Muscle of back (tissue), 13 donors: ENCODE measurements at places on chromosomes 12 and 14. TPM values are rescaled to one million over a fixed set of nuclear protein-coding genes. Genes with fewer than 3 reads are reported as not detected.

SYCP3 gene
- 0.20 TPM for polyA plus RNA-seq

GZMB gene
- polyA plus RNA-seq, result not detected

VWF gene
- 45.0 TPM for polyA plus RNA-seq

INHBC gene
- polyA plus RNA-seq, result 0.12 TPM

EGLN3 gene
- 38.1 TPM for polyA plus RNA-seq

RIN3 gene
- polyA plus RNA-seq, result 10.9 TPM

R3HDM2 gene
- 36.0 TPM for polyA plus RNA-seq

PIWIL1 gene
- polyA plus RNA-seq, result 0.16 TPM

RNU4-1 gene
- not detected for polyA plus RNA-seq

IFT81 gene
- polyA plus RNA-seq, result 20.0 TPM

CFAP54 gene
- polyA plus RNA-seq, result 0.53 TPM

CPM gene
- 3.0 TPM for polyA plus RNA-seq

SOAT2 gene
- 0.35 TPM for polyA plus RNA-seq

FIGNL2 gene
- 1.3 TPM for polyA plus RNA-seq

KRT5 gene
- not detected for polyA plus RNA-seq

OLR1 gene
- 1.0 TPM for polyA plus RNA-seq

VRTN gene
- polyA plus RNA-seq, result not detected

PTPRO gene
- polyA plus RNA-seq, result 2.1 TPM

NDUFA12 gene
- 94.7 TPM for polyA plus RNA-seq

ACSS3 gene
- 6.5 TPM for polyA plus RNA-seq

RNASE7 gene
- polyA plus RNA-seq, result 0.14 TPM

ASPG gene
- polyA plus RNA-seq, result 1.4 TPM

RPL41 gene
- polyA plus RNA-seq, result 5,535 TPM

KRT73 gene
- polyA plus RNA-seq, result not detected

OR6S1 gene
- polyA plus RNA-seq, result not detected

ABHD12B gene
- 0.39 TPM for polyA plus RNA-seq

OASL gene
- polyA plus RNA-seq, result 0.12 TPM

FLVCR2 gene
- 12.9 TPM for polyA plus RNA-seq

SCAF11 gene
- 52.8 TPM for polyA plus RNA-seq

TSPAN19 gene
- not detected for polyA plus RNA-seq

SERPINA9 gene
- not detected for polyA plus RNA-seq

TMEM121 gene
- polyA plus RNA-seq, result 3.7 TPM

PAN2 gene
- 55.5 TPM for polyA plus RNA-seq

ETFRF1 gene
- 33.7 TPM for polyA plus RNA-seq

CLEC7A gene
- 2.0 TPM for polyA plus RNA-seq

ACOT4 gene
- 0.34 TPM for polyA plus RNA-seq

PTPRR gene
- polyA plus RNA-seq, result 2.4 TPM

MYF6 gene
- polyA plus RNA-seq, result 70.8 TPM

KLHDC1 gene
- polyA plus RNA-seq, result 4.2 TPM

SERPINA1 gene
- polyA plus RNA-seq, result 0.76 TPM
